CD4-positive, alpha-beta T cell treated with Interleukin-1 beta for 1 hour (primary cell): ENCODE measurements at places on chromosomes 6 and 20.

- no peak for DNase-seq
Observed at GRCh38 chr6:117733341-117733740, 58.1 kb downstream of the NUS1 start.

DNA sequence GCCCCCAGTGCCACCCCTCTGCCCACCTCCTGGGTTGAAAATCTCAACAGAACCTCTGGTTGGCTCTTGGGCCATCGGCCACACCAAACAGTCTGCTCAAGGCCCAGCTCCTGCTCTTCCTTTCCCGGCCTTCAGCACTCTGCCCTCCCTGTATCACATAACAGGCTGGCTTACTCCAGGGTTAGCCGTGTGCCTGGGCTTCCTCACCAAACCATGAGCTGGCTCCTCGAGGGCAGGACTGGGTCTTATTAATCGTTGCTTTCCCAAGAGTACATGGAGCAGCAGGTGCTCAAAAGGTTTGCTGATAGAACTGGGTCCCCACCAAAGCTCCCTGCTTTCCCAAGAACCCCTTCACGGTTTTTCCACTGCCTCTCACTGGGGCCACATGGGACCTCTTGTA lies 12.7 kb upstream of the FAM83C start:
- no peak for DNase-seq

- no peak for DNase-seq
Observed at GRCh38 chr6:167211295-167211648, 53.5 kb upstream of the GPR31 start.

- DNase-seq, result peak; percentile 30
Observed at GRCh38 chr6:160733050-160733646, 31.1 kb downstream of the PLG start.

- DNase-seq, result no peak
Observed at GRCh38 chr6:17021539-17021889, 80.3 kb upstream of the STMND1 start.

DNA sequence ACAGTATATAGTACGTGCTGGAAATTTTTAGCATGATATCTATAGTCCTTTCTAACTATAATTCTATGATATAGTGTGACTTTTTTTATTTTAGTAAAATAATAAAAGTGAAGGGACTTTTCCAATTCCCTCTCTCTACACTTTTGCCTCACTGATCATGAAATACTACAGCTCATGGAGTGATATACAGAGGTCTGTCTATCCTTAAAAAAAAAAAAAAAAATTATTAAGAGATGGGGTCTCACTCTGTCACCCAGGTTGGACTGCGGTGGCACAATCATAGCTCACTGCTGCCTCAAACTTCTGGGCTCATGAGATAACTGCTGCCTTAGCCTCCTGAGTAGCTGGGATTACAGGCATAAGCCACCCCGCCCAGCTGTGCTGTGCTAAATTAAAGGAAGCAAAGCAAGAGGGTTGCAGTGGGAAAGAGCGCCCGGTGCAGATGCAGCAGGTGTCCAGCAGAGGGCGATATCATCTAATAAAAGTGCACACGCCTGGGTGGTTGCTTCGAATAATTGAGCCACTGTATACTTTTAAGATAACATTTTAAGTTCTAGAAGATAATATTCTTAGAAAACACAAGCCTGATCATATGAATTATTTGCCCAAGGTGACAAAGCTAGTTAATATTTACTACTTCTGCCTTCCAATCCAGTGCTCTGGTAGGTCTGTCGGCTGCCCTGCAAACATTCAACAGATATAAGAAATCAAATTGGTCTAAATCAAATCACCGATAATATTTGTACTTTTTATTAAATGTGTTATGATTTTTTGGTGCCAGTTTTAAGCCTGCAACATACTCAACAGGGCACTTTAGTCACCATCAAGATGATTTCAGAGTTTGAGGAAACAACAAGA lies 94.9 kb upstream of the NT5E start:
- DNase-seq, result peak; percentile 50

GRCh38 chr6:1103021-1103420 lies 208.9 kb upstream of the FOXQ1 start:
- DNase-seq, result no peak

DNA sequence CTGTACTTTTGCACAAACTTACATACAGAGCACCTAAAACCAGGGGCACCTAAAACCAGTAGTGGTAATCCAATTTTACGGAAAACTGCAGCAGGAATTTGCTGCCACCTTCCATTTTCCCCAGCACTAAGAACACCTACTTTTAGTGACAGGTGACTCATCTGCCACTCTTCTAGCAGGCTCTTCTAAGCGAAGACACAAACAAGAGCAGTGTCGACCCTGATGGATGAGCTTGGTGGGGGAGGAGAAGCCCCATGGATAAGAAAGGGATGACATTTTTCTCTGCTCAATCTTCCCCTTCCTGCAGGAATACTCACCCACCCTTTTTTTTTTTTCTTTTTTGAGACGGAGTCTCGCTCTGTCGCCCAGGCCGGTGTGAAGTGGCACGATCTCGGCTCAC lies 116.9 kb downstream of the GMPR start:
- no peak for DNase-seq

- no peak for DNase-seq
Observed at GRCh38 chr6:106025655-106026054, 60.5 kb upstream of the PRDM1 start.

- no peak for DNase-seq
Observed at GRCh38 chr20:44459271-44459670, 16.4 kb upstream of the TTPAL start.

DNA sequence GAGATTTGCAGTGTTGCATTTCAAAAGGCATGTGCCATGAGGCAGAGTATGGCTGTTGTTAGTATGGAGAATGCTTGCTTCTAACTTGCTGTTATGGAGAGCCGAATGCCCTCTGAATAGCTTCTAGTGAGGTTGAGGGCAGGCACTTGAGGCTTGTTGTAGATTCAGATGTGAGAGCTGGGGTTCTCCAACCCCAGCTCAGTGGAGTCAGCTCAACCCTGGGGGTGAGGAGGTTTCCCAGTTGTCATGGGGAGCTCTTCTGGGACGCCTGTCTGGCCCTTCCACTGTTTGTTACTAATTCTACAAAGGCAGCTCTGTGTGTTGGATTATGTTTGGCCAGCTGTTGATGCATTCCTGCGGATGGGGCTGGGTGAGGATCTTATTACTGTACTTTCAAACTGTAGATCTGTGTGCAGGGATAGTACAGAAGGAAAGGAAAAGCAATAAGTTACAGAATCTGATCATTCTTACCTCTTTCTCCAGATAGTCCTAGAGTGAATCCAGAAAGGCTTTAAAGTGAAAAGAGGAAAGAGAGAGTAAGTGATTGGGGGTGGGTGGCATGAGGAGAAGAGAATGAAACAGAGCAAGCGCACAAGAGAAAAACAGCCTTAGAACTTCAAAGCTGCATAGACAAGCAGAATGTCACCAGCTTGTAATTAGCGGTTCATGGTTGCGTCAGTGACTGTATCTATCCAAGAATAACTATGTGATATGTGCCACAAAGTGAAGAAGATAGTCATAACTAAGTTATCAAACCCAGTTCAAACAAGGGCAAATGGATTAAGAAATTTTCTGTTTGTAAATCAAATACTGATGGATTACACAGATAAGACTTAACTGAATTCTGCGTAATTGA lies 148.7 kb downstream of the PRL start:
- DNase-seq, result no peak

- DNase-seq, result no peak
Observed at GRCh38 chr6:153401751-153402150, 270.7 kb upstream of the RGS17 start.

DNA sequence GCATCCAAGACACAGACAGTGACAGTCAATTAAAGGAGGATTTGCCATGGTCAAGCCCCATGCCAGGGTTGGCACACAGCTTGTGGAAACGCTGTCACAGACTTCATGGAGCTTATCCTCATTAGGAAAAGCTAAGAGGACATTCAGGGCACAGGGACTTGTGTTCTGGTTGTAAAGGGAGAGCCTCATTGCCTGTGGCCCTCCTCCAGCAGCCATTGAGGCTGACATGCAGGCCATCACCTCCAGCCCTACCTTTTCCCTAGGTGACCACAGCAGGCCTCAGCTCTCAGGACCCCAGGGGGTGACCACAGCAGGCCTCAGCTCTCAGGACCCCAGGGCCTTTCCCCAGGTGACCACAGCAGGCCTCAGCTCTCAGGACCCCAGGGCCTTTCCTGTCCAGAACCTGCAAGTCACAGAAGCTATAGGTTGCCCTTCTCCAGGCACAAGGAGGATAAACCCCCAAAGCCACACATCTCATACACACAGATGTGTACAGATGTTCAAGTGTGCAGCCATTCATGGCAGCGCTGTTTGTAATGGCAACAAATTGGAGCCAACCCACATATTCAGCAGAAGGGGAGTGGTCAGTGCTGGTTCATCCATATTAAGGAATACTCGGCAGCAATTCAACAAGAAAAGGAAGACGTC lies 26.1 kb downstream of the DUSP22 start:
- no peak for DNase-seq

- DNase-seq, result no peak
Observed at GRCh38 chr20:63950701-63951397, 5.4 kb downstream of the UCKL1 start.

- no peak for DNase-seq
Observed at GRCh38 chr6:135423649-135424128, 73.9 kb downstream of the AHI1 start.

DNA sequence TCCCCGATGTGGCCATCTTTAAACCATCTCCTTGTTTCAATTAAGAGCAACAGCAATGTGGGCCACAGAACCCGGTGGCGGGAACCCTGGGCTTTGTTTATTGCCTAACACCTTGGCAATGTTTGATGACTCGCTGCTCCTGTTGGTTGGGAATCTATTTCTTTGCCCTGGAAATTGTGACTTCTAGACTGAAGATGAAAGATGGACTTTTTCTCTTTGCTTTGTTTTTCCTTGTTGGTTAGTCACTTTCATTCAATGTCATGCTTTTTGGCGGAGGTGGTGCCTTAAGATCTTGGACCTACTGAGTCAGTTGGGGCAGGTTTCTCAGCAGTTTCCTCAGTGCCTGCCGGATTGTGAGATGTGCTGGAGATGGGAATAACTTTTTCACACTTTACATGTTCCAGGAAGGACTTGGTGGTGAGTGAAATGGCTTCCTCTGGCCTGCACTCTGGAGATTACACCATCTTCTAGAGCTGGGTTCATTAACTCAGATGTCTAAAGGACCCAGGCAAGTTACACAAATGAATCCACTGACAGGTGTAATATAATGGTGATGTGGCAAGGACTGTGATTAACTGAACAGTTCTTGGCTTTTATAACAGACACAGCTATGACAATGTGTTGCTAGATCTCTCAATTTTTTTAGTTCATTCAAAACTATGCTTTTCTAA lies 56.3 kb downstream of the TSHZ2 start:
- DNase-seq, result no peak

- no peak for DNase-seq
Observed at GRCh38 chr6:143441010-143441409, 9.5 kb downstream of the ADAT2 start.

DNA sequence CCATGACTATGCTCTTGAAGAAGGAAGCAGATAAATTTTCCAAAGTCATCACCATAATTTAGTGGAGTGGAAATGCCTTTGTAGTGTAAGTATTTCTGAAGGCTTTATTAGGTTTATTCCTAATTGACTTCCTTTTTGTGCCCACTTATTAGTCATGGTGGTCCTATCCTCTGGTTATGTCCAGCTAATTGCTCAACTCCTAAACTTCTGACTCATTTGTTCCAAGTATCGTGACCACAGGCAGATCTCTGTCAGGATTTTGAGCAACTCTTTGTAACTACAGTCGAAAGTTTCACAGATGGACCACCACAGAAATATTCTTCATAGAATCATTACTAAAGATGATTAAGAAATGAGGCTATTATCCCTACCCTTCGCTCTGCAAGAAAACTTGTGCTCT lies 315.6 kb upstream of the PTCHD4 start:
- DNase-seq, result no peak

DNA sequence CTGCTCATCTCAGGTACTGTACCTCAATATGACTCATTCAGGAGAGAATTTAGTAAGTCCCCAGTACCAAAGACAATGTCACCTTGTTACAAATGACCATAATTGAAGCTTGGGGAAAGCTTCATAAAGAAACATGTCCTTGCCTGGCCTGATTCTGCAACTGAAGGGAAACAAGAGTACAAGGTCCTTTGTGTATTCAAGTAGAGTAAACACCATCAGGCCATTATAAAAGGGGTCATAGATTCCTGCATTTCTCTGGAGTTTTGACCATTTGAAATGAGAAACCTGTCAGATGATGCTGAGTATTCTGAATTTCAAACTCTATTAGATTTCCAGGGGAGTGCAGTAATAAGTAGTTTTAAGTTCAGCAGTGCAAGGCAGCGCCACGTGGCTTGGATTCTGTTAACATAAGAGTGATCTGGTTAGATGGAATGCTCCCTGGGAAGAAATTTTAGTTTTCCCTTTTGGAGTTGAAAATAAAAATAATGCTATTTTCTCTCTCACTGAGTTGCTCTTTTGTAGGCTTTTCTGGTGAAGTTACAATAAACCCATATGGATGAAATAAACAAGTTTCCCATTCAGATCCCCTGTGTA lies 1054.3 kb downstream of the EPHA7 start:
- no peak for DNase-seq
